ENCODE measurements at places on chromosomes 7 and 10.

- DNase-seq = no peak
These were observed 50.0 kb upstream of the ITGB8 start for GRCh38 chr7:20280475-20281351.

DNA sequence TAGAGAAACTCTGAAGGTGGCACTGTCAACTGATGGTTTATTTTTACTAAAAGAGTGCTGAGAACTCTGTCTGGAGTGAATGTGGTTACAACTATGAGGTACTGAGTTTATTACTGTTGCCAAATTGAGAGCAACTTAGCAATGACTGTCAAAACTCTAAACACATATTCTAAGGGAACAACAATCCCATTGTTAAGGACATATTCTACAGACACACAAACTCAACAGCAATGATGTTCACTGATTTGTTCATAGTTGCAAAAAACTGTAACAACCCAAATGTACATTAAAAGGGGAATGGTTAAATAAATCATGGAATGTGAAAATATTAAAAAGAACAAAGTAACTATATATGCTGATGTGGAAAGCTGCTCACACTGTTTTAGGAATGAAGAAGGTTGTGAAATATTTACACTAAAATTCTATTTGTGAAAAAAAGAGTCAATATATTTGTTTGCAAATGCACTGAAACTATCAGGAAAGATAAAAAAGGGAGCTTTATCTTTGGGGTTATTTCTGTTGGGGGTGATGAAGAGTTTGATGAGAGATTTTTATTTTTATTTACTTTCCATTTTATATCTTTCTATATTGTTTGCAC is 12.9 kb downstream of the PON2 start:
- no peak for DNase-seq

- DNase-seq = no peak
These were observed 11.6 kb upstream of the KAT6B start for GRCh38 chr10:74814797-74815196.

DNA sequence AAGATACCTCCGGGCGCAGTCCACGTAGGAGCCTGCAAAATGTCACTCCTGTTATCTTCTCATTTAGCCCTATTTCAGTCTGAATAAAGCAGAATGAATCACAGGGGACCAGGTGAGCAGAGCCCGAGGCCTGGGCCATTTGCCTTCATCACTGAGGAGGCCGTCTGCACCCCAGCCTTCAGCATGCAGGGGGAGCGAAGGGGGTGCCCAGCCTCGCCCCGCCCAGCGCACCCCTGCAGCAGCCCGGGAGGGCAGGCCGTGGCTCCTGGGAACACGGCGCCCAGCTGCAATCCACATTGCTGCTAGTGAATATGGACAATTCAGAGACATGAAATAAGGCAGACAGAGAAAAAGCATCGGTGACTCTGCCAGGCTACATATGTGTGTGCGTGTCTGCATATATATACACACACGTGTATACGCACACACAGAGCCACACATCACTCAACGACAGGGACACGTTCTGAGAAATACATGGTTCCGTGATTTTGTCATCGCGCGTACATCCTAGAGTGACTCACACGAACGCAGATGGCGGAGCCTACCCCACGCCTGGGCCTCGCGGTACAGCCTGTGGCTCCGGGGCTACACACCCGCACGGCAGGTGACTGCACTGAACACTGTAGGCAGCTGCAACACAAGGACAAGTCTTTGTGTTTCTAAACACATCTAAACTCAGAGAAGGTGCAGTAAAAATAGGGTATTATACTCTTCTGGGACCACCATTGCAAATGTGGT is 15.2 kb upstream of the ELFN1 start:
- no peak for DNase-seq

GRCh38 chr10:44960482-44961229 is 1.1 kb downstream of the RASSF4 start:
- no peak for DNase-seq

DNA sequence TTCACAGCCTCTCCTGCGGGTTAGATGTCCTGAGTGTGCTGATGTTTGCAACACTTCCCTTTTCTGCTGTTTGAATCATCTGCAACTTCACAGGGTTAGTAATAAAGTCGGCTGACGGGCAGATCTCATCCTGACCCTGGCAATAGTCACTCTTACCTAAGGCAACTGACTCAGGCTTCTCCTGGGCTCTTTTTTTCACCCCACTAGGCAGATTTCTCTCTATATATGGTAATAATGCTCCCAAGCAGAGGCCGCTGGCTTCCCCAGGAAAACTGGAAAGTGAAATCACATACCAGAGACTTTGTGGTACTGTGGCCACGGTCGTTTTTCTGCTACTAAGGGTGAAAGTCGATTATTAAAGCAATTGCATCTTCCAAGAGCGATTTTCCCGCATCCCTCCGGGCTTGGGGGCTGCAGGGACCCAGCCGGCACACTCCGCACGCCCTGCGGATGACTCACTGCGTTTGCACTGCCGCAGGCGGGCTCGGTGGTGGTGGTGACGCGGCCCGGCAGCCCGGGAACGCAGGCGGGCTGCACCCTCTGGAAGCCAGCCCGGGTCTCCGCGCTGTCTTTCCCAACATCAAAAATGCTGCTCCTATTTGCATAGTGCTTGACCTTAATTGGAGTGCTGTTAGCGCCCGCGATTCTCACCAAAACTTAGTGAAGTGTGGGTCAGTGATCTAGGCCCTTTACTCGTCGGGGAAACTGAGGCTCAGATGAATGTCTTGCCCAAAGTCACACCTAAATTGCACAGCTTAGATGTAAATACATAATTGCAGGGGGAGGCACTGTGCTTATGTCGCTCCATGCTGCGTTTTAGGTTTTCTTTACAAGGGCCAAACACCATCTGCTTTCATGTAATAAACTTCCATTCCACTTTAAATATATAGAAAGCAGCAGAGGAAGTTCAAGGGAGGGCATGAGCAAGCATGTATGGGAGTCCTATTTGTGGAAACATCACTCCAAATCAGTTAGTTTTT is 47.6 kb upstream of the ITGB1 start:
- DNase-seq = peak; percentile 23

GRCh38 chr10:117477961-117478670 is 64.4 kb upstream of the EMX2 start:
- DNase-seq = no peak

GRCh38 chr7:116511552-116512519 is 12.3 kb downstream of the CAV2 start:
- no peak for DNase-seq
